ENCODE measurements at places on chromosomes 5 and 9.

DNA sequence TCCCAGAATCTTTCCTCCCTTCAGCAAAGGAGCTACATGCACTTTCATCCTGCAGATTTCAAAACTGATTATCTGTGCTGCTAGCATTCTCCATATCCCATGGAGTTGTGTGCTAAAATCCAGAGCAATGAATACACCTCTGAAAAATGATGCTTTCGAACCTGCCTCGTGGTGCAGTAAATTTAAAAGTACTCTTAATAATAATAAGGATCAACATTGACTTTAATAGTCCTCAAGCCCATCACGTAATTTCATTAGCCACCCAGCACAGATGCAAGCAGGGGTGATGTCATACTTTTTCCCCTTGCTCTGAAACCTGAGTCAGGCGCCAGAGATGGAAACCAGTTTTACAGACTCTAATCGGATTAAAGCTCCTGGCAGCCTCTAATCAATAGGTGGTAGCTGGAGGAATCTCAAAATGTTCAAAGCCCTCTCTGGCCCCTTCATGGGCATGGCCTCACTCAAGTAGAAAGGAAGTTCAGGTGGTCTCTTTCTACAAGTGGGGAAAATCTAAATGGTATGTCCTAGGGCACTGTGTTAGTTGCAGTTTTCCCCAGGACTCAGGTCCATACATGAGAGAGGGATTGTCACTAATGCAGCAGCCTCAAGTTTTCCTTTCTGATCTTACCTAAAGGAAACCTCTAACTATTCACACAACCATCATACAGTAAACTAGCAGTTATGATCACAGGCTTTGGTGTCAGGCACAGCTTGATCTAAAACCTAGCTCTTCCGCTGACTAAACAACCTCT is 221.6 kb upstream of the SLC30A5 start:
- no peak for DNase-seq

DNA sequence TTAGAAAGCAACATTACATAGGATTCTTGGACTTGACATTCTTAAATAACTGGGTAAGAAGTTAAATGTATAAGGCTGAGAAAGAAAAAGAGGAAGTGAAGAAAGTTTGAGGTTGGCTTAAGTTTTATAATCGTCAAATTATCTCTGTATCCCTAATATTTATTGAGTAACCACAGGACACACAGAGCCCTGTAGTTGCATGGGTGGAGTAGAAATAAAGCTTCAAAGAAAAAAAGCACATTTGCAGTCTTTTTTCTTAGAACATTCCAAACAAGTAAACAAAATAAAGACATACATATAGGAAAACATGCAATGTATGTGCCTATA is 137.0 kb downstream of the CCDC192 start:
- no peak for DNase-seq

GRCh38 chr5:154970759-154971158 is 29.9 kb downstream of the MRPL22 start:
- no peak for DNase-seq

GRCh38 chr5:68405784-68406743 is 190.5 kb downstream of the PIK3R1 start:
- no peak for DNase-seq

DNA sequence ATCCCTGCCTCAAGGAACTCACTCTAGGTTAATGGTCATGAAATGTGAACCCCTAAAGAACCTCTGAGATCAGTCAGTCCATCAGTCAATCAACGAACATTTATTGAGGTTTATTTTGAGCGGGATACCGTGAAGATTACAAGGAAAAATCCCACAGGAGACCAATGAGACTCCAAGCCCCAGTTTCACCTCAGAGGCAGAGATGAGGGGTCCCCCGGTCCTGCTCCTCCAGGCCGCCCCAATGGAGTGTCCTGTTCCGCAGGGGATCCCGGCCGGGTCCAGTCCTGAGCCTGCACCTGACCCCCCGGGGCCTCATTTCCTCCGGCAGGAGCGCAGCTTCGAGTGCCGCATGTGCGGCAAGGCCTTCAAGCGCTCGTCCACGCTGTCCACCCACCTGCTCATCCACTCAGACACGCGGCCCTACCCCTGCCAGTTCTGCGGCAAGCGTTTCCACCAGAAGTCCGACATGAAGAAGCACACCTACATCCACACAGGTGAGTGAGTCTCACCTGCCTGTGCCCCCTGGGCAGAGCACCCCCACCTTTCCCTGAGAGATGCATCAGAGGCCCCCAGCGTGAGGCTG is 11.0 kb downstream of the GFI1B start:
- no peak for DNase-seq

- no peak for DNase-seq
Measured at GRCh38 chr5:31733371-31733770, 94.4 kb downstream of the PDZD2 start.

- DNase-seq, result no peak
Measured at GRCh38 chr5:175159956-175160355, 284.0 kb downstream of the DRD1 start.

DNA sequence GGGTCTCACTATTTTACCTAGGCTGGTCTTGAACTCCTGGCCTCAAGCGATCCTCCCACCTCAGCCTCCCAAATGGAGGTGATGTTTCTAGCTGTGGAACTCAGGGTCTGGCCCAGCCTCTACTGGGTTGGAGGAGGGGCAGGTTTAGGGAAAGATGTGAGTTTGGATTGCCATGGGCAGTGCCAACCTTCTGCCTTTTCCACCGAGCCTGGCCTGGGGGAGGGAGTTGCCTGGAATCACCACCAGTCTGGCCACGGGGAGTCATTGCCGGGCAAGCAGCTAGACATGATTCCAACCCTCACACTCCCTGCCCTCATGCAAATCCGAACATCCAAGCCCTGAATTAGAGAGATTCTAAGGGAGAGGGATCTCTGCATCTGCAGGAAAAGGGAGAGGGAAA is 21.0 kb upstream of the VDAC1 start:
- no peak for DNase-seq

GRCh38 chr9:92563116-92564100 is 27.6 kb upstream of the ECM2 start:
- DNase-seq, result no peak

DNA sequence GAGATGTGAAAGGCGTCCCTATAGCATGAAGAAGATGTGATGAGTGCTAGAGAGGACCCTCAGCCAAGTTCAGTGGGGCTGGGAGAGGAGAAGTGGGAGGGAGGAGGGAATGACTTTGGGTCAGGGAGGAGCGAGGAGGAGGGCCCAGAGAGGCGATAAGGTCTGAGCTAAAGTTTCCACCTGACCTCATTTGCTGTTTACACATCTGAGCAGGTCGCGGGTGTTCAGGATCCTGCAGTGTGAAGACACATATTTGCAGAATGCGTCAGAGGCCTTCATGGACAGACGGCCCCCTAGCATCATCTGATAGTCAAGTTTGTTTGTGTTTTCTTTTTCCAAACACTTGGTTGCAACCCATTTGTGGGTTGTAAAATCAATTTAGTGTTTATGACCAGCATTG is 18.9 kb upstream of the IGFBPL1 start:
- no peak for DNase-seq

- DNase-seq, result no peak
Measured at GRCh38 chr9:16509997-16510396, 360.5 kb downstream of the BNC2 start.

DNA sequence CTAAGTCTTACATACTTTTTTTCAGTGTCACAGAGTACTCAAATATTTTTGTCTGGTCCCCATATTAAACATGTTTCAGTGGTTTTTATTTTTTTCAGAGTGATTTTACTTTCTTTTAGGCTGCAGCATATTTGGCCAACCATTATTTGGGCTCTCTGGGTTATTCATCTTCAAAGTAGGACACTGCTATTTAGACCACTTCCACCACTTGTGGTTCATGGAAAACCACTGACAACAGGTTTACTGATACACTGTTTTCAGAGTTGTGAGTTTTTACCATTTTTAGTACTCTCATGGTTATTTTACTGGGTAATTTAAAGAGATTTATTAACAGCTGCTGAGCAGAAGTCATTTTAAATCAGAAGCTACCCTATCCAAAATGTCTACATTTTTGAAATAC is 437.6 kb downstream of the KIAA0825 start:
- no peak for DNase-seq

DNA sequence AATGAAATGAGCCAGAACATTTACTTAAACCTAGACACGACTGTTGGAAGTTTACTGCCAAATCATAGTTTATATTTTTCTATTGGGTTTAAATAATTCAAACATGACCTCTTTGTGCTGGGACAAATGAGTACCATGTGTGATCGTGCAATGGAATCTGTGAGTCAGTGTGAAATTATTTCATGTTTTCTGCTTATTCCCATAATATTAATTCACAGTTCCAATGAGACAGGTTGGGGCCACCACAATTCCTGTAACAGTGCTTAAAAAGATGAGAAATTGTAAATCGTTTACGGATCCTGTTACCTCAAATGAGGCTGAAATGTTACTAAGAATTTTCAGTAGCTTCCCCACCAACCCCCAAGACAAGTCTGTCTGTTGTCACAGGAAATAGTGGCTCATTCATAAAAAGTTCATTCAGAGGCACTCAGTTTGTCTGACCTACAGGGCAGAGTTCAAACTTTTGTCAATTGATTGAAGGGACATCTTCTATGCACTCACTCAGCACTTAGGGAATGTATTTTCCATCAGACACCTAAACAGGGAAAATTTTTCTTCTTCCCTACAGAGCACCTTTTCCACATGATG is 563.9 kb upstream of the ADAMTS16 start:
- DNase-seq, result no peak

DNA sequence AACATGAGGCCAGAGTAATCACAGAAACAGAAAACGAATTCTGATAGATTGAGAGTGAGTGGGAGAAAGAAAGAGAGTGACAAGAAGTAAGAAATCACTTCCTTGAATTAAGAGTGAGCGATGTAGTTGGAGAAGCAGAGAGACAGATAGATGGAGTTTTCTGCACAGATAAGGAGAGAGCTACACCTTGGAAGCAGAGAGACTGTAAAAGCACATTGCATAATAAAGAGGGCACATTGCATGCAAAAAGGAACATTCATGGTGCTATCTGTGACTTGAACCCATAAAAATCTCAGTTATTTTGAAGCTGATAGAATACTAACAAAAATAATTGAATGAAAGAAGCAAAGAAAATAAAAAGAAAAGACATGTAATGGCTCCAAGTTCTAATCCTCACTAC is 943.8 kb downstream of the NR2F1-AS1 start:
- no peak for DNase-seq

DNA sequence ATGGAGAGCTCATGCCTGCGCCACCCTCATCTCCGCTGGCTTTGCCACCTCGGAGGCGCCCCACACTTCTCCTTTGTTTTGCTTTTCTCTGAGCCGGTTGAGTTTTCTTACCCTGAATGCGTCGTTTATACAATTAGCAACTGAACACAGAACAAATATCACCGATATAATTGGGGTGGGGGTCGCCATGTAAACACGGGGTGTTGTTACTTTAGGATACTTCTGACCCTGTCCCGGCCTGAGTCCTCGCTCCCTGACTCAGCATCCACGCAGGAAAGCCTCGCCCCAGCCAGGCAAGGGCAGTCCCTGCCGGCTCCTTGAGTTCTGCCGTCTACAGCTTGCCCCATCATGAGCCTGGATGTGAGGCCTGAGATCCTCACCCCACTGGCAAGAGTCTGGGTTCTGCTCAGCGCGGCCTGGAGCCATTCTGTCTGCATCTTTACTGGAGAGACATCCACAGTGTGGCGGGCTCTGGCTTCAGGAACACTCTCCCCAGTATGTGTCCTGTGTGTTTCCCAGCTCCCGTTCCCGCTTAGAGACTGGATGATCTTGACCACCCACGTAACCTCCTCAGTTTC is 5.5 kb downstream of the NKX2-5 start:
- DNase-seq, result no peak

DNA sequence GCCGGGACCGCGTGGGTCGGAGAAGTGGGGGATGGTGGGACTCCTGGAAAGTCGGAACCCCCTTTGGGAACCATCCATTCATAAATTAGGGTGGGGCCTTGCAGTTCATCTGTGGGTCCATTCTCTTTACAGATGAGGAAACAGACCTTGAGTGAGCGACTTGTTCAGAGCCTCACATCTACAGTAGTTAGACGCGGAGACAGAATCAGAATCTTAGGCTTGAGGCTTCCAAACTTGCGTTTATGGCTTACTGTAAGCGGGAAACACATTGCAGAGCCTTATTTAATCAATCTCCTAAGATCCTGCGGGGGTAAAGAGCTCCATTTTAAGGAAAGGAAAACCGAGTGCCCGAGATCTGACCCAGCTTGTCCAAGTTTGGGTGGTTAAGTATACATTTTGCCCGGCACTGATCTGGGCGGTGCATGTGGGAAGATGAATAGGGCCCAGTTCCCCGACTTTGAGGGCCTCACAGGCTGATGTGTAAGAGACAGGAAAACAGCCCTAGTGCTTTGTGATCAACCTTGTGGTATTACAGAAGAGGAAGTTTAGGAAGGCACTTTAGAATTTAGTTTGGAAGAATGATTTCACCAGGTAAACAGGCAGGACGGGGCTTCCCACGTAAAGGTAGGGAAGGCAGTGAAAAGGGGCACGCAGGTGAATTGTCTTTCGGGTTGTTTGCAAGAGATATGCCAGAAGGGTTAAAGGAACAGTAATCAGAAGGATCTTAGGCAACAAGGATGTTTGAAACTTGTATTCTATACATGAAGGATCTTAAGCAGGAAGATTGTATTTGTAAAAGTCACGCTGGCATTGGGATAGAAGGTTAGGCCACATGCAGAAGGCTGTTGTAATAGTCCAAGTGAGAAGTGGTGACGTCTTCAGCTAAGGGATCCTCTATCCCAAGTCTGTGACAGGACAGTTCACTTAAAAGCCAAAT is 744 bp downstream of the TARS1 start:
- DNase-seq, result no peak

DNA sequence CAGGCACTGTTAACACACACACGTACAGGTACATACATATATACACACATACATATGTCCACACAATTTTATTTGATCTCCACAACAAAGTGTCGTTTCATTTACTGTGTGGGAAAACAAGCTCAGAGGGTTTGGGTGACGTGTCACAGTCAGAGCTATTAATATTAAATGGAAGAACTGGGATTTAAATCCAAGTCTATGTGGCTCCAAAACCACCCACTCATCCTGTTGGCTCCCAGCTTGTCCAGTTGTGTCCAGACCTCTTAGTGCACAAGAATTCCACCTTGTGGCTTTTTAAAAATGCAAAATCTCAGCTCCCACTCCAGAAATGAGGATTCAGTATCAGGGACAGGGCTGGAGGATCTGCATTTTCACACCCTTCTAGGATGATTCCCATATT is 52.3 kb upstream of the PTPDC1 start:
- no peak for DNase-seq

- DNase-seq, result no peak
Measured at GRCh38 chr5:74296685-74297408, 343.7 kb downstream of the ENC1 start.

- DNase-seq, result no peak
Measured at GRCh38 chr5:11038772-11039171, 277.7 kb upstream of the DAP start.

- no peak for DNase-seq
Measured at GRCh38 chr9:112939418-112939817, 48.7 kb upstream of the SLC46A2 start.

DNA sequence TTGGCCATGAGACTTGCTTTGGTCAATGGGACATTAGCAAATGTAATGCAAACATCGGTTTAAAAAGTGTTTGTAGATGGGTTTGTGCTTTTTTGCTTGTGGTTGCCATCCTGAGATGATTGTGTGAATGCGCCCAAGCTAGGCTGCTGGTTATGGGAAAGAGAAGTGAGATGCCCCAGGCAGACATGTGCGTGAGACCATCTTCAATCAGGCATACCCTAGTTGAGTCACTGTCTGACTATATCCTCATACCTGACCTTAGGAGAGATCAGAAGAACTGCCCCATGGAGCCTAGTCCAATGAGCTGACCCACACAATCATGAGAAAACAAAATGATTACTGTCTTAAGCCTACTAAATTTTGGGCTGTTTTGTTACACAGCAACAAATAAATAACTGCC is 36.8 kb upstream of the ZNF608 start:
- no peak for DNase-seq

Measured in stimulated activated CD4-positive, alpha-beta T cell treated with anti-CD3 and anti-CD28 coated beads, Interleukin-1b, Interleukin-23, amount 100 ng/mL, for 1 hour (primary cell).